ENCODE measurements at places on chromosomes 2 and 18.

DNA sequence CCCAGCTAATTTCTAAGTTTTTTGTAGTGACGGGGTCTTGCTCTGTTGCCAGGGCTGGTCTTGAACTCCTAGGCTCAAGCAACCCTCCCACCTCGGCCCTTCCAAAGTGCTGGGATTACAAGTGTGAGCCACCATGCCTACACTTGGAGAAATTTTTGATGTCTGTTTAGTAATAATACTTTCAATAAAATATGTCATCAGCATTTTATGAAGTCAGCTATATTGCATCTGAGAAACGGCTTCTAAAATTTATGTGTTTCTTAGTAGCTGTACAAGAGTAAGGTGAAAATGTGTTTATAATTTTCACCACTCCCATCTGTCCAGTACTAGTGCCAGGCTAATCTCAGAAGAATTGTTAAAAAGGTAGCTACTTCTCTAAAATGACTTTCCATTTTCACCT is 46.8 kb downstream of the GULP1 start:
- no peak for DNase-seq

DNA sequence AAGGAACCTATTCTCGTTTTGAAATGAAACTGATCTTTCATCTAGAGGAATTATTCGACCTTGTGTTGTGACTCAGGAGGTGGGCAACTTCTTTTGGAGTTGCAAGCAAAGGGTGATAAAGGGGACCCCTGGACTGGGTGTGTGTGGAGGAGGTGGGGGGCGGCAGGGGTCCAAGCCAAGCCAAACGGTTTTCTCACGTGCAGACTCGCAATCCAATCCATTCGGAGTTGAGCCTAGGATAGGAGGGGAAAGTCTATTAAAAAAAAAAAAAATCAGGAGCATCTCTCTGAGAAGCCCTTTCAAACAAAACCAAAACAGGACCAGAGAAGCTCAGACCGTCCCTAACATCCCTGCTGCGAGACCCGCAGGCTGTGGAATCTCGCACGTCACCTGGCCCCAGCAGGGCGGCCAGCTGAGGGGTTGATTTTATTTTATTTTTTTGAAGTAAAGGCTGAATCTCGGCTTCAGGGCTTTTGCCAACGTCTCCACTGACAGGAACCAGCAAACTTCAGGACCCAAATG is 3.7 kb upstream of the ZEB2 start:
- DNase-seq, result no peak

- no peak for DNase-seq
Measured at GRCh38 chr2:10225291-10226037, 77.2 kb upstream of the HPCAL1 start.

GRCh38 chr2:217834057-217834620 is 168.7 kb downstream of the TNS1 start:
- DNase-seq, result no peak

DNA sequence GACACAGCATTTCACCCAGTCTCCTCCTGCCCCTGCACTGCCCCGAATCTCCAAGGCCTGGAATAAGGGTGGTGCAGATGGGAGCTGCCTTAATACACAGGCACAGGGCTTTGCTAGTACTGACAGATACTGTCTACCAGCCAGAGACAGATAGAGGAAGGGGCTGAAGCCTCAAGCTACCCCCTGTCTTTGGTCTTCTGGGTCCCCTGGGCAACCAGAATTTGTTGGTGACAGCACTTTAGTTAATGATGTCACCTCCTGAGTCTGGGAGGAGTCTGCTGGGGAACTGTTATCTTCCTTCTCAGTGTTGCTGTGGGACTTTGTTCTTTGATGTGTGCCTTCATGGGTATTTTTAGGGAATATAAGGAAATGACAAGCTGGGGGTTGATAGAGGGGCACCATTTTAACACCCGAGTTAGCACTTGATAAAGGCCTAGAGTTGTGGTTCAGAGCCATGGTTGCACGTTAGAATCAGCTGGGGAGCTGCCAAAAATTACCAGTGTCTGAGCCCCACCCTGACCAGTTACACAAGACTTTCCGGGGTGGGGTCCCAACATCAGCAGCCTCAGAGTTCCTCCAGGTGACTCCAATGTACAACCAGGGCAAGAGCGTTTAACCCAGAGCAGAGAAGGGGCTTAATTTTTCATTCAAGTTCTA is 136.8 kb downstream of the SMAD7 start:
- no peak for DNase-seq

GRCh38 chr2:3627500-3628100 is 30.4 kb upstream of the ALLC start:
- no peak for DNase-seq

- no peak for DNase-seq
Measured at GRCh38 chr2:207243601-207244000, 77.9 kb upstream of the KLF7 start.

DNA sequence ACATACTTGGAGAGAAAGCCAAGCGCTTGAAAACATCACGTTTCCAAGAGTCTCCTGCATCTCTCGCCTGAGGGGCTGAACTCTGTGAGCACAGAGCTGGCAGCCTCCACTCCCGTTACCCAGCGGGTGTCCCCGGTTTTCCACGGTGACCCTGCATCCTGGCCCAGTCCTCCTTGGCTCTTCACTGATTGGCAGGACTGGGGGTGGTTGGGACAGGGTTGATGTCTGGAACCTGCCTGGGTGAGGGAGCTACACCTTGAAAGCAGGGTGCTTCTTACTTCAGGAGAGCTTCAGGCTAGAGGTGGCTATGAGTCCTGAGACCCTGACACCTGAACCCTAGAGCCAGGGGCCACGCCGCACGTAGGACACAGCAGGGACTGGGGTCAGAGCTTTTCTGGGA is 234.1 kb downstream of the DYSF start:
- DNase-seq, result no peak

DNA sequence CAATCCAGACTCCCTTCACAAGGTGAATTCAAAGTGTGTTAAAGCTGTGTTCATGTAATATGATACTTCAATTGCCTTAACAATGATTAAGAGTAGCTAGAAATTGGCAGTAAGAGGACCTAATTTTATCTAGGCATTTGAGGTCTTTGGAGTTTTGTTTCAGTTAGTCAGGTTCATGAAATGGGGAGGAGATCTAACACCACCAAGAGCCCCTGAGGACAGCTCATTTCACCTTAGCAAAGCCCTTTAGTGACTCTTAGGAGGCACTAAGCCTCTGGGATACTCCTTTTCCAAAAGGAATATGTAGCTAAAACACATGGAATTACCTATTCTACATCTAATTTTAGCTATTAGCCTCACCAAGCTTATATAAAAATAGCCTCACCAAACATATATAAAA is 716.5 kb upstream of the RAB6C start:
- no peak for DNase-seq

DNA sequence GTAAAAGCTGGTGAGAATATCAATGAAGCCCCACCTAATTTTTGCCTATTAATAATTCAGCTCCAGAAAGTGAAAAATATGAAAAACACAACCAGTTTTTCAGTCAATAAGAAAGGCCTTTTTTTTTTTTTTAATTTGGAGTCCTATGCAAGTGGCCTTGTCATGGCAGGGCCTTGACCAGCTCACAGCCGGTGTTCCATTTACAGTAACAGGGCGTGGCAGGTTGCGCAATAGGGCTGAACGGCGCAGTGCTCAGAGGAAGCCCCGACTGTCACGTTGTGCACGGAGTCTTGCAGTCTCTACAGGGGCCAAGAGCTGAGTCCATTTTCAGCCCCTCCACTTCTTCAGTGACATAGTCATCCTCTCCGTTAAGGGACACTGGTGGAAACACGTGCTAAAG is 184.1 kb upstream of the FN1 start:
- DNase-seq, result no peak

Data from non-pigmented ciliary epithelial cell (primary cell).